Heart left ventricle (tissue), 16 donors: ENCODE measurements at places on chromosomes 4 and X.

GRCh38 chr4:54217642-54218495, 11.2 kb upstream of the PDGFRA start:
- DNase-seq, result peak; percentile 77

GRCh38 chrX:140765043-140765784, 55.7 kb downstream of the LINC00632 start:
- no peak for DNase-seq

- no peak for DNase-seq
Measured at GRCh38 chr4:17773135-17773698, 8.2 kb downstream of the FAM184B start.

GRCh38 chr4:164779811-164780216, 25.9 kb downstream of the SMIM31 start:
- no peak for DNase-seq

- DNase-seq, result no peak
Measured at GRCh38 chr4:179415037-179415846, 1973.0 kb upstream of the AGA start.

DNA sequence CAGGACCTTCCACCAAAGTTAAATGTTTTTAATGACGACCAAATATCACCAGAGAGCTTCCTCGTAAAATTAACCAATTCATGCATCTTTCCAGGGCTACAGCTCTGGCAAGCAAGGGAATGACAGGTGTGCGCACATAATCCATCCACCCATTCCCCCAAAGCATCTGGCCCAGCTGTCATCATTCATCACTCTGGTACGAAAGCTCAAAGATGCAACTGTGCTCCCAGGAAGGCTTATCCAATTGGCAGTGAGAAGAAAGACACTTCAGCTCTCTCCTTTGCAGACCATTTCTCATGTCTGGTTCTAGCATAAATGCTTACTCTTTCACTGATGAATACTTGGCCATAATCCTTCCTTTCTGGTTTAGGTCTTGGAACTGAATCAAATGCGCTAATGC, 139.2 kb downstream of the NSUN7 start:
- no peak for DNase-seq
